ENCODE measurements at places on chromosomes 6 and 20. TPM values are rescaled to one million over a fixed set of nuclear protein-coding genes. Genes with fewer than 3 reads are reported as not detected.
A peak's percentile ranks its signal among the peaks of the same experiment; 100 is the strongest.

Gene SLC22A7
- not detected for total RNA-seq

Gene CCN6
- total RNA-seq: not detected

Gene SCAND1
- 125 TPM for total RNA-seq

Gene MYCT1
- not detected for total RNA-seq

Gene BTNL2
- not detected for total RNA-seq

Gene NNAT
- 0.26 TPM for total RNA-seq

Gene ZHX3
- total RNA-seq: 35.1 TPM

Gene CBLN4
- not detected for total RNA-seq

Gene IL20RA
- total RNA-seq: 0.11 TPM

Gene GSTA2
- total RNA-seq: not detected

Gene GCNT2
- total RNA-seq: 0.63 TPM

DNA sequence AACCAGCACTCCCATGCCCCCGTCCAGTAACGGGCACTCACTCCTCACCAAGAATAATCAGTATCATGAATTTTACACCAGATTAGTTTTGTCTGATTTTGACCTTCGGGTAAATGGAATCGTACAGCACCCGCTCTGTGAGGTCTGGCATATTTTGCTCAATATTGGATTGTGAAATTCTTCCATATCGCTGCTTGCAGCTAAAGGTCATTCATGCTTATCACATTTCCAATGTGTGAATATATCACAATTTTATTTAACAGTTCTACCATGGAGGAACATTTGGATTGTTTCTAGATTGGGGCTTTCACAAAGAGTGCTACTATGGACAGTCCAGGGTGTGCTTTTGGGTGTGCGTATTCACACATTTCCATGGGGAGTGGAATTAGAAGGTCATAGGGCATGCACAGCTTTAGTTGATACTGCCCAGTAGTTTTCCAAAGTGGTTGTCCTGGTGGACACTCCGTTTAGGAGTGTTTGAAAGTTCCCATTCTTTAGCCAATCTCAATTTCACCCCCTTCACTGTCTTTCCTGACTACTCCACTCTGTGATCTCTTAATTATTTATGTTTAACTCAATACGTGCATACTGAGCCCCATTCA lies 86.6 kb downstream of the ISM1 start:
- no peak for DNase-seq

- DNase-seq: no peak
Measured at GRCh38 chr6:87378947-87379346, 28.8 kb upstream of the CFAP206 start.

DNA sequence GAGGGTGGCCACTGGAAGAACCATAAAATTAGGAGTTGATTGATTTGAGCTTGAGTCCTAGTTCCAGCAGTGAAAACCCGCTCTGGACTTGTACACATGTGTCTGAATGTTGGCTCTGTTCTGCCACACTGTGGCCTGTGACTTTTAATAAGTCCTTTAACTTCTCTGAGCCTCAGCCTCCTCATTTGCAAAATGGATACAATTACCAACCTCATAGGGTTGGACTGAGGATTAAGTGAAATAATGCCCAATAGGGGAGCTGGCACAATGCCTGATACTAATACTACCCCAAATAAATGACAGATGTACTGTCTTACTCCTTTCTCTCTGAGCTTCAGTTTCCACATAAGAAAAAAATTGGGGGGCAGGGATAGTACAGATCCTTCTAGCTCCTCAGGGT lies 92.6 kb upstream of the RIPOR2 start:
- DNase-seq: no peak

DNA sequence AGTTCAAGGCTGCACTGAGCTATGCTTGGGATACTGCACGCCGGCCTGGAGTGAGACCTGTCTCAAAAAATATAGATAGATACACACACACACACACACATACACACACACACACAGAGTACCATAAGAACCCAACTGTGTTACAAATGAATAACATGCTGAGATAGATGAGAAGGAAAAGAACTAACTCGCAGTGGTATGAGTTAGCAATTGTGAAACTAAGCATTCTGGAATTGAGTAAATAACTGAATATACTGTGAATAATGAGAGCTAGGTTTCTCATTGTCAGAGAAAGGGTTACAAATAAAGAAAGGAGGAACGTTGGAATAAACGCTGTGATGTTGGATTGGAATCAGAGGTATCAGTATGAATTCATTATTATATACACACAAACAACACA lies 14.6 kb upstream of the FAXC start:
- DNase-seq: no peak

- peak; percentile 52 for DNase-seq
Measured at GRCh38 chr6:71446470-71446869, 157.9 kb downstream of the OGFRL1 start.

GRCh38 chr20:46943861-46944591 lies 49.4 kb downstream of the EYA2 start:
- DNase-seq: no peak

- no peak for DNase-seq
Measured at GRCh38 chr6:135087403-135087802, 32.8 kb upstream of the HBS1L start.

Data from LHCN-M2 (cell line).